Umbilical cord (tissue), 2 donors: ENCODE measurements at places on chromosomes 1 and 21. TPM values are rescaled to one million over a fixed set of nuclear protein-coding genes. Genes with fewer than 3 reads are reported as not detected.
A peak's percentile ranks its signal among the peaks of the same experiment; 100 is the strongest.

GRCh38 chr1:165884690-165885304, 57.4 kb downstream of the UCK2 start:
- no peak for DNase-seq

GRCh38 chr1:40479156-40479555, 2.1 kb downstream of the ZFP69 start:
- no peak for DNase-seq

GRCh38 chr1:193769651-193770050, 583.2 kb upstream of the B3GALT2 start:
- DNase-seq = no peak

- DNase-seq = peak; percentile 60
These were observed 22.1 kb downstream of the A3GALT2 start for GRCh38 chr1:33298623-33299277.

- peak; percentile 52 for DNase-seq
These were observed 7.1 kb upstream of the TPM3 start for GRCh38 chr1:154198756-154199562.

GRCh38 chr1:107762751-107763390, 202.1 kb downstream of the VAV3 start:
- no peak for DNase-seq

DNA sequence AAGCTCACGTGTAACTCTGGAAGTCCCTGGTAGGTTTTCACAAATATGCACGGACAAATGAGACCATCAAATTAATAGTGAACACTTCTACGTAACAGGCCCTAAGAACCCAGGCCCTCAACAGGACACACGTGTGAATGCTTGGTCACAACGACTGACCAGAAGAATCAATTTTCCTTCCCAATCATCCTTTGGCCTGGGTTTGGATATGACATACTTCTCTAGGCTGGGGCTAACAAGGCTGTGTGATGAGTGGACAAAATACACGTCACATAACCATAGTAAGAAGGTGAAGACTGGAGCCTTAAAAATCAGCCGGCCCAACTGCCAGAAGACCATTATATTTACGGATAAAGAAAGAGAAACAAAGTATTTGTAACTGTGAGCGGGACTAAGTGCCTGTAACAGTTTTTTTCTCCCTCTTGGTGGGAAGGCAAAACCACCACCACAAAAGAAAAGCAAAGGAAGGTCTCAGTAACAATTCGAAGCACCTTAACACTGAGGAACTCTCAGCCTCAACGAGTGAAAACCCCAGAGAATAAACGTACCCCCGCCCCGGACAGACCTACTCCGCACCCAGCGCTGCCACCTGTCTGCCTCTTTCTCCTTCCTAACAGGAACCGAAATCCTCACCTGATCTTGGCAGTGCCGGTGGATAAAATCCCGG, 450 bp downstream of the SDE2 start:
- no peak for DNase-seq

- no peak for DNase-seq
These were observed 30.6 kb upstream of the CACNA1E start for GRCh38 chr1:181452746-181453145.

GRCh38 chr1:234970731-234971476, 157.7 kb downstream of the TOMM20 start:
- DNase-seq = peak; percentile 90

DNA sequence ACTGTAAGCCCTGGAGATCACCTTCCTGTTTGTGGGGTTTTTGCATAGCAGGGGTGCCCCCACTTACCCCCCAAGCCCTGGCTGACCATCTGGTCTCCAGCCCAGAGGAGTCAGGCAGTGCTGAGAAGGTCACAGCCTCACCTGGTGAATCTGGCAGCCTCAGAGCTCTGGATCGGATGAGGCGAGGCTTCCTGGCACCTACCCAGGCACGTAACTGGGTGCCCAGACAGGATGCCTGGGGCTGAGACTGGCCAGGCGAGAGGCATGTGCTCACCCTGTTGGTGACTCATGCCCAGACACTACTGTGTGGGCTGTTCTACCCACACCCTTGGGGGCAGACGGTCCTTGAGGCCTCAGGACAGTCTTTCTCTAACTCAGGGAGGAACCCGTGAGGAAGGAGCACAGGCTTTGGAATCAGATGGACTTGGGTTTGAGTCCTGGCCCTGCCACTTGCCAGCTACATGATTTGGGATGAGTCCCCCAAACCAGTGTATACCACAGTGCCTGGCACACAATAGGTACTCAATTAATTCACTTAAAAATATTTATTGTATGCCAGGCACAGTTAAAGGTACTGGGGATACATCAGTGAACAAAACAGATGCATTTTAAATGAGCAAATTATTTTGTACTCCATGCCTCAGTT, 15.1 kb upstream of the PADI3 start:
- peak; percentile 51 for DNase-seq

DNA sequence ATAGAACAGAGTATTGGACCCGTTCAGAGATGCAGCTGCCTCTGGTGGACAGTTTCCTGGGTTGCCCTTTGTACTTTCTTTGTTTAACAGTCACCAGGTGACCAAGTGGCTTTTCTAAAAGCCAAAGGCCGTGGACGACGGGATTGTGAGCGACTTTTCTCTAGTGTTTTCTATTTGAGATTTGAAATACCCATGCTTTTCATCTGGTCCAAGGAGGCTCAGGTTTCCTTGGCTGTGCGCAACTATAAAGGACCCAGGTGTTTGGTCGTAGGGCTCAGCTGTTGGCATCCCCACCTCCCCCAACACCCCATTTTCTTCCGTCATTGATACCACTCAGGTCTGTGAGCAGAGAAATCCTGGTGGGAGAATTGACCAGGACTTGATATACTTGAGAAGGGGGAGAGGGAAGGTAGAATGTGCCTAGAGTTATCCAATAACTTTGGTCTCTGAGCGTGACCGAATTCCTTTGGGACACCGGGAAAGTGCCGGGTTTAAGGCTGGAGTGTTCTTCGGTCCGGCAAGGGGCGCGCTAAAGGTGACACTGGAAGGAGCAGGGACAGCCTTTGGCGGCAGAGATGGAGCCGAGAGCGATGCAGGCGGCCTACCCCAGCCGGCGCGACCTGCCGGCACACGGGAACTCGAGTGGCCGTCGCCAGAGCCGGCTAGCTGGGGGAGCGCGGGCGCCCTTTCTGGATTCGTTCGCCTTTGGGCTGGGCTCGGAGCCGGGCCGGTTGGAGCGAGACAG, 83.4 kb upstream of the BMP8A start:
- DNase-seq = no peak

DNA sequence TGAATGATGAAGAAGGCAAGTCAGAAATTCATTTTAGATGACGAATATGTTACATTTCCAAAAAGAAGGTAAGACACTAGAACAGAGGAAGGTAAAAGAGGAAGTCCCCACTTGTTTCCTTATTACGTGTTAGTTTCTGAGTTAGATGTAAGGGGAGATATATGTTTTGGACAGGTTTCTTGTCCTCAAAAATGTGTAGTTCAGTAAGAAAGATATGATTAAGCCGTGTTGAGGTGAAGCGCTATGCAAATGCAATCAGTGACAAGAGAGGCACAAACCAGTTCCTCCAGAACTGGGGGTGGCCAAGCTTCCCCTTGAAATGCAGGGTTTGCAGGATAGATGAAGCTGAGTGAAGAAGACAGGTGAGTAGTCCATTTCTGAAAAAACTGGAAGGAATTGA, 293.3 kb upstream of the RUNX1 start:
- DNase-seq = no peak

DNA sequence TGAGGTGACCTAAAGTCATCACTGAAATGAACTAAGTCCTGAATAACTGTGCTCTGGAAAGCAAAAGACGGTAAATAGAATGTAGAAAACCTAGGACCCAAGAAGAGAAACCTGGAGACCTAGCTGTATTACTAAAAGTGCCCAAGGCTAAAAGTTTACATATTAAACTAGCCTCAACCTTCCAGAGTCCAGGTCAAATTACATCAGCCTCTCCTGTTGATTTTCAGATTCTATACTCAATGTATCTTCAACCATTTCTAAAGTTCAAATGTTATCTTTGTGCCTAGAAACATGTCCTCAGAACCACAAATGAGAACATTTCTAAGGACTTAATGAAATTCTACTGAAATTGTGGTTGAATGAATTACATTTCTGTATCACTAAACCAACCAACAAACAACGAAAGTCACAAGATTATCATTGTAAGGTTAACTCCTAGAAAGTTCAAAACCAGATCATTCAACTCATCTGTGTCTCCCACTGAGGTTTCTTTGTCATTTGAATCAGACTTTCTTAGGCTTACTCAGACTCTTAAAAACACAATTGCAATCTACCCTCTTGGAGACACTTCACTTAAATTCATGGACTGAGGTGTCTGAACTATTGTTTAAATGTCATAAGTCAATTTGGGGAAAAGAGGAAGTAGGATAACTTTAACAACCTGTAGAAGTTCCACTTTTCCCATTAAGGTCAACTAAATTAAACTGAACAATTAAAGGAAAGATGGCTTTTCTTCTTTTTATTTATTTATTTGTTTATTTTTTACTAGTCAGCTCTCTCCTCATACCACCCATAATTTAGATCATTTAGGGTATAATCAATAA, 207.7 kb downstream of the BARHL2 start:
- no peak for DNase-seq

DNA sequence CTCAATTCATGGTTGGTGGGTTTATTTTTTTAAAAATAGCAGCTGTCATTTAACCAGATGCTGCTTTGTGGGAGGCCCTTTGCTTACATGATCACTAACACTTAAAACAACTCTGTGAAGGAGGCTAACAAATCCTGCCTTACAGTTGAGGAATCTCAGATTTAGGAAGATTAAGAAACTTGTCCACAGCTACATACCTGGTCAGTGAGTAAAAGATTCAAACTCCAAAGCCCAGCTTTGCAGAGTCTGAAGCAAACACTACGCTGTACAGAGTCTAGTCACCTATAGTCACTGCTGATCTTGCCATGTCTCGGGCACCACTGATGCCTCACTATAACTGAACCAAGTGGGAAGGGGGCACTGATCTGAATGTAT, 535.4 kb downstream of the SMYD3 start:
- DNase-seq = no peak

DNA sequence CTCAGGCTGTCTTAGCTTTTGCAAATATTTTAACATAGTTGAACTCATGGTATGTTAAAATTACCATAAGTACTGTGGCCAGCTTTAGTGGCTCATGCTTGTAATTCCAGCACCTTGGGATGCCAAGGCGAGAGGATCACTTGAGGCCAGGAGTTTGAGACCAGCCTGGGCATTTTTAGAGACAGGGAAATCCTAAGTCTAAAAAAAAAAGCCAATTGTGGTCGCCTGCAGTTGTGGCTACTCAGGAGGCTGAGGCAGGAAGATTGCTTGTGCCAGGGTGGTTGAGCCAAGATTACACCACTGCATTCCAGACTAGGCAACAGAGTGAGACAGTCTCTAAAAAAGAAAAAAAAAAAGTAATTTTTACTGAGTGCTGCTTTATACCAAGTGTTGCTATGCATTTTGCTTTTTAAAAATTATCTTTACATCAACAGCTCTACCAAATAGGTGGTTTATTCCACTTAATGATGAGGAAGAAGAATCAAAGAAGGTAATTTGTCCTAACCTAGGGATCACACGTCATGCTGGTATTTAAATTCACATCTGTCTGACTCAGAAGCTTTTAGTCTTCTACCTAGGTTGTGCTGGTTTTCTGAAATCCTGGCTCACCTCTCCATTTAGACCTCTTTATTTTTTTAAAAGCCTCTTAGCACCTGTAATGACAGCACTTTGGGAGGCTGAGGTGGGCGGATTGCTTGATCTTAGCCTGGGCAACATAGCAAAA, 16.8 kb downstream of the PPP1R12B start:
- no peak for DNase-seq

- no peak for DNase-seq
These were observed 133.7 kb upstream of the KCNK1 start for GRCh38 chr1:233480198-233480597.

- DNase-seq = no peak
These were observed 35.8 kb downstream of the GREM2 start for GRCh38 chr1:240575981-240576662.

GRCh38 chr1:232271991-232272589, 357.8 kb downstream of the SIPA1L2 start:
- DNase-seq = peak; percentile 78

DNA sequence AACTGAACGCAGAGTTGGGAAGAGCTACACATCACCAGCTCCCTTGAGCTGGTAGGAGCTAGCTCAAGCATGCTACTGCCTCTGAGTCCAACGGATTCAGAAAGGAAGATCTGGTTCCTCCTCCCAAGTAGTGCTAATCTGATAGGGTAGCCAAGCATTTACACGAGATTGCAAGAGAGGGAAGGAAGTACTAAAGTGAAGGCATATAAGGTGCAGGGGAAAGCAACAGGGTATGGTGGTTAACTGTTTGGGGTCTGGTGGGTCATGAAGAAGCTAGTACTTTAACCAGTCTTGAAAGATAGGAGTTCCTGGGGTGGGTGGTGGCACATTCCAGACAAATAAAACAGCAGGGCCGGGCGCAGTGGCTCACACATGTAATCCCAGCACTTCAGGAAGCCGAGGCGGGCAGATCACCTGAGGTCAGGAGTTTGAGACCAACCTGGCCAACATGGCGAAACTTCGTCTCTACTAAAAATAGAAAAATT, 20.2 kb upstream of the ZNF436 start:
- no peak for DNase-seq

- DNase-seq = peak; percentile 84
These were observed 41.5 kb downstream of the KIAA1614 start for GRCh38 chr1:180954005-180954800.

DNA sequence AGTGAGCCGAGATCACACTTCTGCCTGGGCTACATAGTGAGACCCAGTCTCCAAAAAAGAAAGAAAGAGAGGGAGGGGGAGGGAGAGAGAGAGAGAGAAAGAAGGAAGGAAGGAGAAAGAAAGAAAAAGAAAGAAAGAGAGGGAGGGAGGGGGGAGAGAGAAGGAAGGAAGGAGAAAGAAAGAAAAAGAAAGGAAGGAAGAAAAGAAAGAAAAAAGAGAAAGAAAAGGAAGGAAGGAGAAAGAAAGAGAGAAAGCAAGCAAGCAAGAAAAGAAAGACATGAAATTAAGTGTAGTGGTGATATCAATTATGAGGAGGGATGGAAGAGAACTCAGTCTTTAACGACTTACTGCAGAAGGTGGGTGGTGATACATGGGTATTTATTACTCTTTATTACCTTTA, 38.5 kb downstream of the CA6 start:
- DNase-seq = no peak

- DNase-seq = no peak
These were observed 26.7 kb upstream of the SLAMF9 start for GRCh38 chr1:159980786-159981185.

DNA sequence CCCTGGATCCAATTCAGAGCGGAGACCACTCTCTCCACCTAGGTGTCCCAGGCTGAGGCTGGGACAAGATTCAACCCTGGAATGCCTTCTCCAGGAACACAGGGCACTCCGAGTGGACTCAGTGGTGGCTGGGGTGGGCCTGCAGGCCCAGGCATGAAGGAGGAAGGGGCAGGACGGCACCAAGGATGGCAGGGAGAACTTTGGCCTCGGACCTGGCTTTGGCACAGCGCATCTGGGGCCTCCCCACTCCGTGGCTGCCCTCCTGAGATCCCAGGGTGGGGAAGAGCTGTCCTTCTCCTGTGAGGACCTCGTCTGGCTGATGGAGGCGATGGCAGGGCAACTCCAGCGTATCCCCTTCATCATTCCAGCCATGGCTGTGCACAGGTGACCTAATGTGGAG, 35.6 kb downstream of the DHCR24 start:
- DNase-seq = no peak

The COL8A2 gene
- 110 TPM for total RNA-seq

The RGS1 gene
- total RNA-seq = 84.7 TPM

The ATP5PB gene
- 169 TPM for total RNA-seq

The CRYAA gene
- total RNA-seq = not detected

The BEND5 gene
- total RNA-seq = 6.3 TPM

The MCOLN2 gene
- total RNA-seq = not detected

The ZNF593OS gene
- total RNA-seq = not detected

The C1orf21 gene
- total RNA-seq = 54.7 TPM
